Activated CD4-positive, alpha-beta T cell treated with anti-CD3 and anti-CD28 coated beads, Interleukin-2, amount 10 ng/mL, durations not matched to agents 7 days and 5 days (primary cell): ENCODE measurements at places on chromosomes 6 and 20.

DNA sequence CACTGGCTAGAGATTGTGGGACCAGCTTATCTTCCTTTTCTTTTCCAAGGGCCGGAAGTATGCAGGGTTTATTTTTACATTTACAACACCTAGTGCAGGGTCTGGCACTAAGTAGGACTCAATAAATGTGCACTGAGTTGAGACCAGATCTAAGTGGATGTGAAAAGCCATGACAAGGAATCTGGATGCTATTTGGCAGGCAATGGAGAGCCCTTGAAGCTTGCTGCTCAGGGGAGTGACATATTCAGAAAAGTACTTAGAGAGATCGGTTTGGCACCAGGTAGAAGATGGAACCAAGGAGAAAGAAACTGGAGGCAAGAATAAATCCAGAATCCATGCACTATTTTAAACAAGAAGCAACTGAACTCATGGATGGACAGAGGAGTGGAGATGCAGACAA lies 815.8 kb downstream of the MAFB start:
- no peaks in the 10 kb centered on the region for H3K4me1 ChIP-seq
- DNase-seq, result no peak
- no peaks in the 10 kb centered on the region for H3K36me3 ChIP-seq
- no peak overlapping the region for H3K4me3 ChIP-seq

GRCh38 chr6:29602564-29603361 lies 17.8 kb downstream of the OR2H2 start:
- H3K27ac ChIP-seq, result no peak overlapping the region
- peaks cover 5% of the 10 kb centered on the region for H3K36me3 ChIP-seq

DNA sequence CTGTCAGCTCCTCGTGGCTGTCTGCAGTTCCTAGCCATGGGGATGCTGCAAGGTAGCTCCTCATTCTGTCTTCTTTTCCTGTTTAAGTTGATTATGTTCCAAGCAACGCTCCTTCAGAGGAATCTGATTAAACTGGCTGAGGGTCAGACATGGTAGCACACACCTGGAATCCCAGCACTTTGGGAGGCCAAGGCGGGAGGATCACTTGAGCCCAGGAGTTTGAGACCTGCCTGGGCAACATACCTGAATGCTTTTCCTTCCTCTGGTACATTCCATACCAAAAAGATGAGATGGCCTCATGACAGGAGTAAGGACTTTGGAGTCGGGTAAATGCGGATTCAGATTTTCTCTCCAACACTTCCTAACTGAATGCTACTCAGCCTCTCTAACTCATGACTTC lies 246.8 kb upstream of the JARID2 start:
- H3K4me1 ChIP-seq, result no peaks in the 10 kb centered on the region
- H3K27ac ChIP-seq, result no peak overlapping the region
- DNase-seq, result no peak
- H3K36me3 ChIP-seq, result no peaks in the 10 kb centered on the region
- no peaks in the 10 kb centered on the region for H3K27me3 ChIP-seq

GRCh38 chr20:18224968-18225568 lies 63.3 kb upstream of the ZNF133 start:
- no peak overlapping the region for H3K4me3 ChIP-seq
- no peaks in the 10 kb centered on the region for H3K36me3 ChIP-seq
- H3K27ac ChIP-seq, result no peak overlapping the region
- DNase-seq, result no peak
- H3K4me1 ChIP-seq, result no peaks in the 10 kb centered on the region

DNA sequence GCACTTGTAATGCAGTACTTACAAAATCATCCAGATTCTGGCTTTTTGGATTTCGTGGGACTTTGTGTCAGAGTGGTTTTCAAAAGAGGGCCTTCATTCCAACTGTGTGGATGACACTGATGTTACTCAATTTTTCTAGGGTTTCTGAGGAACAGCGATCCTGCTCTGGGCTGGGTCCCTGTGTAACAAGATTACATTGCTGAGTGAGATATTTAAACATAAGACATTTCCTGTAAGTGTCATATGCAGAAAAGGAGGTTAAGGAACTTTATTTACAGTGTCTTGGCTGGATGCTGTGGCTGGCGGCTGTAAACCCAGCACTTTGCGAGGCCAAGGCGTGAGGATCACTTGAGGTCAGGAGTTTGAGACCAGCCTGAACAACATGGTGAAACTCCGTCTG lies 6.7 kb downstream of the ZFAND3 start:
- H3K4me1 ChIP-seq, result peaks cover 48% of the 10 kb centered on the region
- H3K27ac ChIP-seq, result no peak overlapping the region

- no peak overlapping the region for H3K4me3 ChIP-seq
- H3K27ac ChIP-seq, result no peak overlapping the region
- no peak for DNase-seq
- no peaks in the 10 kb centered on the region for H3K36me3 ChIP-seq
- H3K27me3 ChIP-seq, result peaks cover 25% of the 10 kb centered on the region
- peaks cover 4% of the 10 kb centered on the region for H3K4me1 ChIP-seq
These were observed 46.0 kb upstream of the IL17A start for GRCh38 chr6:52139985-52140680.

- H3K36me3 ChIP-seq, result no peaks in the 10 kb centered on the region
- DNase-seq, result no peak
- H3K4me1 ChIP-seq, result no peaks in the 10 kb centered on the region
- no peaks in the 10 kb centered on the region for H3K27me3 ChIP-seq
- H3K27ac ChIP-seq, result no peak overlapping the region
These were observed 24.3 kb downstream of the PPP1R3G start for GRCh38 chr6:5109436-5109835.

DNA sequence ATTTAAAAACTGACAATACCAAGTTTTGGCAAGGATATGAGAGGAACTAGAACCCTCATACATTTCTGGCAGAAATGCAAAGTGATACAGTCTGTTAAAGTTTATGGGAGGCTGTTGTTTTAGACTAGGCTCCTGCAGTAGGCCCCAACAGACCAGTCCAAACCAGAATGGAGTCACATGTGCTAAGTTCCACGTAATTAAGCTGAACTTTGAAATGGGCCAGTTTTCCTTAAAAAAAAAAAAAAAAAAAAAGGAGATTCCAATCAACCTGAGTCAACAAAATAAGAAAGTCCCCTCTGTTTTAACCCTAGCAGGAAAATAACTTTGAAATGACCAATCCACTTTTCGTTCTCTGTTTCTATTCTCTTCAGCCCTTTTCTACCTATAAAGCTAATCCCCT lies 26.5 kb downstream of the IL17F start:
- H3K4me1 ChIP-seq, result peaks cover 15% of the 10 kb centered on the region
- no peak overlapping the region for H3K4me3 ChIP-seq
- no peak for DNase-seq
- no peak overlapping the region for H3K27ac ChIP-seq
- peaks cover 25% of the 10 kb centered on the region for H3K27me3 ChIP-seq

DNA sequence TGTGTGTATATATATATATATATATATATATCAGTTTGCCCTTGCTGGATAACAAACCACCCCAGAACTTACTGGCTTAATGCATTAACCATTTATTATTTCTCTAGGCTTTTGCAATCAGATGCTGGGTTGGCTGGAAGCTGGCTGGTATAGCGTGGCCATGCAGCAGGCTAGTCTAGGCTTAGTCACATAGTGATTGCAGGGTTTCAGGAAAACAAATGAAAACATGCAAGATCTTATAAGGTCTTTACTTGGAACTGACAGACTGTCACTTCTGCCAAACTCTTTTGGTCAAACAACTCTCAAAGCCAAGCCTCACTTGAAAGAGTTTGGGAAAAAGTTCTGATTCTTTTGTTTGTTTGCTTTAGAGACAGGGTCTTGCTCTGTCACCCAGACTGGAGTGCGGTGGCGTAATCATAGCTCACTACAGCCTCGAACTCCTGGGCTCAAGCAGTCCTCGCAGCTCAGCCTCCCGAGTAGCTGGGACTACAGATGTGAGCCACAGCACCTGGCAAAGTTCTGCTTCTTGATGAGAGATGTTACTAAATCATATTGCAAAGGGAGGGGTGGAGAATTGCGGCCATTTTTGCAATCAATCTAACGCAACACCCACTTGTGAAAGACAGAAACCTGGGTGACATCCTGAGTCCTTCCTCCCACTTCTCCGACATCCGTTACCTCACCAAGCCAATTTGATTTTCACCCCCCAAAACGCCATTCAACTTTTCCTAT lies 74.6 kb upstream of the RNF24 start:
- peaks cover 16% of the 10 kb centered on the region for H3K4me1 ChIP-seq
- H3K4me3 ChIP-seq, result no peak overlapping the region
- no peaks in the 10 kb centered on the region for H3K36me3 ChIP-seq
- H3K27ac ChIP-seq, result no peak overlapping the region

DNA sequence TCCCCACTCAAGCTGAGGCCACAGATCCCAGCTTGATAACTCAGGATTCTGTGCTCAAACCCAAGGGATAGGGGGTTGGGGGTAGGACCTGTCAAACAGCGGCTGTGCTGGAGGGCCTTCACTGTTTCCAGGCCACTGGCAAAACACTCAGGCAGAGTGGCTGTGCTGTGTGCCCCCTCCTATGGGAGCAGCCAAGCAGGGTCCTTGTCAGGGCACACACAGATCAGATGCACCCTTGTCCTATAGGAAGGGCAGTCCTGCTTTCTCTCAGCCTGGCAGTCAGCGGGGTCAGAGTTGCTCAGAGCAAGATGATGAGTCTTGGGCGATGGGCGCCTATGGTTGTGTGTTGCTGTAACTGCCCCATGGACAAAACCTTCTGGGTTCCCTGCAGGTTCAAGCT lies 554.8 kb downstream of the TBC1D32 start:
- H3K4me1 ChIP-seq, result no peaks in the 10 kb centered on the region
- H3K36me3 ChIP-seq, result no peaks in the 10 kb centered on the region
- DNase-seq, result no peak
- no peaks in the 10 kb centered on the region for H3K27me3 ChIP-seq

GRCh38 chr20:50663095-50663821 lies 28.1 kb downstream of the RIPOR3 start:
- H3K4me3 ChIP-seq, result no peak overlapping the region
- DNase-seq, result no peak
- no peak overlapping the region for H3K27ac ChIP-seq
- no peaks in the 10 kb centered on the region for H3K36me3 ChIP-seq
- H3K27me3 ChIP-seq, result no peaks in the 10 kb centered on the region

DNA sequence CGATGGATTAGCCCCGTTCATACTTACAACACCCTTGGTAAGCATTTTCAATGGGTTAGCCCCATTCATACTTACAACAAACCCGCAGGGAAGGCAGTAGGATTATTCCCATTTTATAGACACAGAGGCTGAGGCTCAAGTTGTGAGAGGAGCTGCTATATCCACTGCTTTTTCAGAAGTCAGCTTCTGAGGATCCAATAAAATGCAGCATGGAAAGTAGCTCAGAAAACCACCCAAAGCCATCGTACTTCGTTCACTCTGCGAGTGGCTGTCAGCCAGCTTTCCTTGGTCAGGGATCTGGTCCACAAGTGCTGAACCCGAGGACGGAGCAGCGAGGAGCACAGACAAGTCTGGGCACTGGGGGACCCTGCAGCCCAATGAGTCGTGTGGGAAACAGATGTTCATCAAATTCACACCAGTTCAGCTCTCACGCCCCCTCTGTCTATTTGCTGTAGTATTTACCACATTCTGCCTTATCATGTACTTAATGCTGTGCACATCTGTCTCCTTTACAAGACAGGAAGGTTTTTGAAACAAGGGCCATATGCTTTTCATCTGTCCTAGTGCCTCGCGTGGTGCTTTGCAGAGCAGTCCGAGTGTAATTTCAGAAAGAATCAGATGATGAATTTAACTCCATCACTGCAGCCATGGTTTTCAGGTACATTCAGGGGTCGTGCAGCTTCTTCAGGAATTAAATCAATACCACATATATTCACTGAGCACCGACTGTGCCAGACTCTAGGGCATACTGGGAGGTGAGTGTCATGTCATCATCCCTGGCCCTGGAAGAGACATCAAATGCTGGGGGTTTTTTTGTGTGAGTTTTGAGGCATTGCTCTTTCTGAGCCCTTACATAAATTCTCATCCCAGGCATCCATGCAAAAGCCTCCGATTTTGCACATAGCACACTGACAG lies 256.9 kb downstream of the CDH26 start:
- H3K27ac ChIP-seq, result no peak overlapping the region
- H3K4me1 ChIP-seq, result peaks cover 4% of the 10 kb centered on the region
- no peak for DNase-seq
- no peaks in the 10 kb centered on the region for H3K36me3 ChIP-seq
- peaks cover 2% of the 10 kb centered on the region for H3K27me3 ChIP-seq
- H3K4me3 ChIP-seq, result no peak overlapping the region

GRCh38 chr6:48186746-48187145 lies 75.7 kb upstream of the PTCHD4 start:
- H3K4me3 ChIP-seq, result no peak overlapping the region
- DNase-seq, result no peak

DNA sequence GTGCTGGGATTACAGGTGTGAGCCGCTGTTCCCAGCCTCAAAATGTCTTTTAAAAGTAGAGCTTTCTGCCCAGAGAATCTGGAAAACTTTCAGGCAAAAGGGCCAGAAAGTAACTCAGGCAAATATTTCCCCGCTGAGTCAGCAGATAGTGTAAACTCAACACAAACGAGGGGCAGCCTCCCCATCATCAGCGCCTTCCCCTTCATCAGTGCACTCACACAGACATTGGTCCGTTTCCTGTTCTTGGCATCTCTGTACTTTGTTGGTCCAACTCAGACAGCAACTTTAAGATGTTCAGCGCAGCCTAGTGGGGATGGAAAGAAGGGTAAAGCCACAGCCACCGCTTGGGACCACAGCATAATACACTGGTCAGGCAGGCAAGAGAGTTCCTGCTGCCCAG lies 69.5 kb downstream of the CSE1L start:
- H3K4me3 ChIP-seq, result no peak overlapping the region
- no peak overlapping the region for H3K27ac ChIP-seq
- H3K27me3 ChIP-seq, result no peaks in the 10 kb centered on the region
- no peak for DNase-seq
- peaks cover 65% of the 10 kb centered on the region for H3K36me3 ChIP-seq
- no peaks in the 10 kb centered on the region for H3K4me1 ChIP-seq

GRCh38 chr20:59316911-59317731 lies 16.7 kb downstream of the EDN3 start:
- H3K27ac ChIP-seq, result no peak overlapping the region
- DNase-seq, result no peak
- peaks cover 3% of the 10 kb centered on the region for H3K27me3 ChIP-seq
- no peaks in the 10 kb centered on the region for H3K4me1 ChIP-seq

- no peaks in the 10 kb centered on the region for H3K36me3 ChIP-seq
- peaks cover 86% of the 10 kb centered on the region for H3K27me3 ChIP-seq
- no peak within 1 kb of the TSS for H3K4me3 ChIP-seq
- H3K4me1 ChIP-seq, result peaks cover 3% of the 10 kb centered on the region
- H3K27ac ChIP-seq, result no peak within 1 kb of the TSS
These were observed at the start of gene BMP7 for GRCh38 chr20:57266291-57267157. TSS of gene BMP7 (minus strand) at chr20:57266641. CDS start at chr20:57266122, 519 bp downstream.

DNA sequence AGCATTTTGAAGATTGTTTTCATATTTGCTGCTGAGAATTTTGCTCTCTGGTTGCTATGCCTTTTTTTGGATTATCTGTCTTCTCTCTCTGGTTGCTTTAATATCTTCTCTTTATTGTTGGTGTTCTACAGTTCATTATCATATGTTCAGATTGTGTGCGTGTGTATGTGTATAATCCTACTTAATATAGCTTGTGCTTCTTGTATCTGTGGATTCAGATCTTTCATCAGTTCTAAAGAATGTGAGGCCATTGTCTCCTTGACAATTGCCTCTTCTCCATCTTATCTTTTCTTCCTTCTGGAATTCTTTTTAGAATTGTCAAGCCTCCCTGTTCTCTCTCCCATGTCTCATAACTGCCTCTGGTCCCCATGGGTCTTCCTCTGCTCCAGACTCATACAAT lies 195.4 kb downstream of the CDC5L start:
- peaks cover 27% of the 10 kb centered on the region for H3K27me3 ChIP-seq
- no peak overlapping the region for H3K4me3 ChIP-seq
- no peaks in the 10 kb centered on the region for H3K4me1 ChIP-seq
- no peak for DNase-seq
- H3K27ac ChIP-seq, result no peak overlapping the region

GRCh38 chr20:57780906-57781305 lies 71.1 kb upstream of the PMEPA1 start:
- H3K36me3 ChIP-seq, result no peaks in the 10 kb centered on the region
- no peak overlapping the region for H3K4me3 ChIP-seq
- no peak for DNase-seq
- no peaks in the 10 kb centered on the region for H3K4me1 ChIP-seq
- no peak overlapping the region for H3K27ac ChIP-seq
